ENCODE measurements at places on chromosomes 3 and 15.
A peak's percentile ranks its signal among the peaks of the same experiment; 100 is the strongest.

GRCh38 chr15:68028888-68029207, 25.3 kb upstream of the PIAS1 start:
- no peak for DNase-seq

DNA sequence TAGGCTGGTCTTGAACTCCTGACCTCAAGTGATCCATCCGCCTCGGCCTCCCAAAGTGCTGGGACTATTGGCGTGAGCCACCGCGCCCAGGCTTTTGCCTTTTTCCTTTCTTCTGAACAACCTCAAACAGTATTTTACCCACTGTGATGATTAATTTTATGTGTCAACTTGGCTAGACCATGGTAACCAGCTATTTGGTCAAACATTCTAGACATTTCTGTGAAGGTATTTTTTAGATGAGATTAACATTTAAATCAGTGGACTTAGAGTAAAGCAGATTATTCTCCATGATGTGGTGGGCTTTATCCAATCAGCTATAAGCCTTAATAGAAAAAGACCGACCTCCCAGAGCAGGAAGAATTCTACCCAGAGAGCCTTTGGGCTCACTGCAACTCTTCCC, 6.0 kb downstream of the SPATA12 start:
- no peak for DNase-seq

- no peak for DNase-seq
Observed at GRCh38 chr3:11953350-11953749, 50.8 kb upstream of the SYN2 start.

GRCh38 chr3:125443923-125444322, 68.8 kb upstream of the ZNF148 start:
- DNase-seq: no peak

DNA sequence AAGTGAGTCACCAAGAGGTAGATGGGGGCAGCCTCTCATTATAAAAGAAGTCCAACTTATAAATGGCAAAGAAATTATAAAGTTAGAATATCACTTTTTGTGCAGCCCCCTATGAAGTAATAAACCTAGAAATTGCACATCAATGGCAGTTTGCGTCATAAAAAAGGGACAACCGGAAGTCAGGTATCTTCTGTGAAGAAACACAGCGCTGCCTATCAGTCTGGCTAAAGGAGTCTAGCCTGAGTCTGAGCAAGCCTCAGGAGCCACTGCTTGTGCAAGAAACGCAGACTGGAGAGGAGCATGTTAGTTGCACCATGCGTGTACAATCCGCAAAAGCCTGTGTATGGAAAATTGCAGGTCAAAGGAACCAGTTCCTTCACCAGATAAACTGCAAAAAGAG, 178.4 kb downstream of the ARRDC4 start:
- DNase-seq: no peak

DNA sequence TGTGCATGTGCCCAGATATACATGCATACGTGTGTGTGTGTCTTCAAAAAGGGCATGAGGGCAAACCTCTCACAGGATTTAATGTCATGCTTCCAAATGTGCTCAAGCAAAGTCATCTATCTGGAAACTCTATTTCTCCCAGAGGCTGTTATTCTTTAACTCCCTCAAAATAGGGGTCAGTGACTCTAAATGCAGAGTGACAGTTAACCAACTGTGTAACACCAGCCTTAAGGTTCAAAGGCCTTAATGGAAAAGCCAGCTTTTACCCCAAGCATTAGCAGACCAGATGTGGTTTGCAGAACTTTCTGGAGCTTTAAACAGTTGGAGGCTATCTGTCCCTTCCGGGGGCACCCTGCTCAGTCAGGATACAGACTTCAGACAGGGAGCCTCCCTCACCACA, 70.4 kb upstream of the SLC7A14 start:
- DNase-seq: no peak

- DNase-seq: no peak
Observed at GRCh38 chr3:51684971-51685751, 14.1 kb downstream of the TEX264 start.

DNA sequence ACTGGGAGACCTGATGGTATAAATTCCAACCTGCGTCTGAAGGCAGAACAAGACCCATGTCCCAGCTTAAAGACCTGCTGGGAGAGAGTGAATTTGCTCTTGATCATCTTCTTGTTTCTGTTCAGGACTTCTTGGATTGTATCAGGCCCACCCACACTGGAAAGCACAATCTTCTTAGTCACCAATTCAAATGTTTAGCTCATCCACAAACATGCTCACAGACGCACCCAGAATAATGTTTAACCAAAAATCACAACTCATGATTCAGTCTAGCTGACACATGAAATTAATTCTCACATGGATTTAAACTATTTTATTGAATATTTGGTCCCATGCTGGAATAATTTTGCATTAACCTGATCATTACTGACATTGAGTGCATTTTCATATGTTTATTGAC, 37.8 kb upstream of the GOLGA6L2 start:
- no peak for DNase-seq

DNA sequence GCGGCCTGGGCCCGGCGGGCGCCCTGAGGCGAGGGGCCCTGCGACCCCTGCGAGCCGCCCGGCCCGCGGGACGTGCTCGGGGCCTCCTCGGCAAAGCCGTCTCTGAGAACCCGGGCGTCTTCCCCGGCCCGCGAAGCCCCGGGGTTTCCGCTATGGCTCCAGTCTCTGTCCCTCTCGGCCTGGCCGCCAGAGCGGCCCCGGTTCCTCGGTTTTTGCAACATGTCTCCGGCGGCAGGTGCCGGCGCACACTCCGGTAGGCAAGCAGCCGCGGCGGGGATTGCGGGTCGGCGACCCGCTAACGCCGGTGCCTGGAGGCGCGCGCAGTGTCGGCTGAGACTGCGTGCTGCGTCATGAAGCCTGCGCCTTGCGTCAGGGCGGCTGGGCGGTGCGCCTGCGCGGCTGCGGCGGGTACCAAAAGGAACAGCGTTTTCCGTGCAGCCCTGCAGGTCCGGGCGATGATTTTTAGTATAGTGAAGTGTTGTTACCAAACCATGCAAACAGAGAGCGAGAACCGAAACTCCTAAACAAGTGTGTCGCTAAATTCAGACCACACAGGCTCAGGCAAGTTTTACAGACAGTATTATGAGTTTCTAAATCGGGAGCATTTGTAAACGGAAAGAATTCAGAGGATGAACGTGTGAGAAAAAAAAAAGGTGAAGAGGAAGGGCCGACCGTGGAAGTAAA, at the start of gene NSMCE3:
Gene NSMCE3, minus strand, starts transcription at position 338 of the 684 bp plus-strand sequence. Its CDS starts 117 bp downstream, at position 221.
- DNase-seq: peak; percentile 53

GRCh38 chr3:133162670-133163305, 124.6 kb downstream of the TMEM108 start:
- no peak for DNase-seq

DNA sequence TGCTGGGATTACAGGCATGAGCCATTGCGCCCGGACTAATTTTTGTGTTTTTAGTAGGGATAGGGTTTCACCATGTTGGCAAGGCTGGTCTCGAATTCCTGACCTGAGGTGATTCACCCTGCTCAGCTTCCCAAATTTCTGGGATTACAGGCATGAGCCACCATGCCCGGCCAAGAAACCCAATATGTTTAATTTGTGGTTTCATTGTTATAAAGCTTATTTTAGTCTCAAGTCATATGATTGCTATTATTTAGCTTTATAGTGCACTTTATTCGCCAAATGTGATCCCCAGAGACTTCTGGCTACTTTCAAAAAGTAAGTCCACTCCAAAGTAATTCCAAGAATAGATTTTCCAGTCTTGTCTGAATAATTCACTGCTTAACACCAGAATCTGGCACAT, 19.3 kb upstream of the SLC4A7 start:
- DNase-seq: no peak

DNA sequence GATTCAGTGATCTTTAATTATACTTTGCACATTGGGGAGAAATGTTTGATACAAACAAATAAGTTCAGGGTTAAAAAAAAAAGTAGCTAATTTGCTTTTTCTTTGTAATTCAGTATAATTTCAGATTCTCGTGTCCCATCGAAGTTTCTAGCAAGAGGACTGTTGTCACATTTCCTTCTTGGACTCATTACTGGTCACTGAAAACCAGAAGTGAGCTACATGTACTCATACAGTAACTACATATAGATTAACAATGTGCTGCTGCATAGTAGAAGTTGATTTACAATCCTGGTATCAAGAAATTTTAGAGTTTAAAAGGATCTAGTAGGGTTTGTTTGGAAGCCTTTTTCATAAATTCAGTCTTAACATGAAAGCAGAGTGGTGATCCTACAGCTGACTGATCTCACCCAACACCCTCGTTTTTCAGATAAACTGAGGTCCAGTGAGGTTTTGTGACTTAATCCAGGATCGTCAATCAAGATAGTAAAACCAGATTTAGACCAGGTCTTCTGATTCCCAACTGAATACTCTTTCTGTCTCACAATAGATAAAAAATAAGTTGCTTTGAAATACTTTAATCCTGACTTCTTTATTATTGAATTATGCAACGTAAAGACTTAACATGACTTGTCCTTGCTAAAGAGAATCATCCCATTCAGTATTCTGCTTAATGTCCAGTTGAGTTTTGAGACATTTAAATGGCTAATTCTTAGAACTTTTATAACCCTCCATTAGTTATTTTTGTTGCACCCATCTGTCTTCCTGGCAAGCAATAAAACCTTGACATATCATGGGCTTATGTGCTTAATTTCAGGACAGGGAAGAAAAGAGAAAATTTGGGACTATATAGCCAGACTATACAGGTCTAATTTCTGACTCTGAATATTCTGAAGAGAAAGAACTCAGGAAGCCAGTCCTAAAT, 2.8 kb downstream of the SEC62 start:
- no peak for DNase-seq

DNA sequence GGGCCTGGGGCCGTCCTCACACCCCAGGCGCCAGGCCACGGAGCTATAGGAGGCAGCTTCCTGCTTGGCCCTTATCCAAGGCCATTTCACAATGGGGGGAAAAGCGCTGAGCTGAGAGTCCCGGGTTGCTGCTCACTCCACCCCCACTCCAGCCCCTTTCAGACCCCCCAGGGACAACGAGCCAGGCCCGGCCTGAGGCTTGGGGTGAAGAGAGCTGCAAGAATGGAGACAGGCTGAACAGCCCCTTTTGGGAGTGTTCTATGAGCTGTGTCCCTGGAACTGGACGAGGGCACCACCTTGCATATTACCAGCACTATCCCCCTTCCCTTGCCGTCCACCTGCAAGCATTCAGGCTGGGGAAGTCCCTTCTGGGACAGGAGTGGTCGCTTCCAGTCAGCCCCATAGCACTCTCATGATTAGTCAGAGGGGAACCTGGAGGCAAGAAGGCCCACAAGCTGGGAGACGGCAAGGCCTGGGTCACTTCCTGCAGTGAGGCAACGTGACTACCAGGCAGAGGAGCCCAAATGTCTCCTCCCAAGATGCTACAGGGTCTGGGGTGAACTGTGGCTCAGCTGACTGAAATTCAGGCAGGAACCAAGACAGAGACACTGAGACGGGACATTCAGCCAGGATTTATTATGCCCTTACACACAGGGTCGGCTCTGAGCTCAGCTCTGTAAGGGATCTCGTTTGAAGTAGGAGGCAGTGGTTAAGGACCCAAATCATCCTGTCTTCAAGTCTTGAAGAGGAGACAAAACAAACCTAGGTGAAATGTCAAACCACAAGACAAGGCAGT, 8.6 kb upstream of the SRP14 start:
- DNase-seq: peak; percentile 42

DNA sequence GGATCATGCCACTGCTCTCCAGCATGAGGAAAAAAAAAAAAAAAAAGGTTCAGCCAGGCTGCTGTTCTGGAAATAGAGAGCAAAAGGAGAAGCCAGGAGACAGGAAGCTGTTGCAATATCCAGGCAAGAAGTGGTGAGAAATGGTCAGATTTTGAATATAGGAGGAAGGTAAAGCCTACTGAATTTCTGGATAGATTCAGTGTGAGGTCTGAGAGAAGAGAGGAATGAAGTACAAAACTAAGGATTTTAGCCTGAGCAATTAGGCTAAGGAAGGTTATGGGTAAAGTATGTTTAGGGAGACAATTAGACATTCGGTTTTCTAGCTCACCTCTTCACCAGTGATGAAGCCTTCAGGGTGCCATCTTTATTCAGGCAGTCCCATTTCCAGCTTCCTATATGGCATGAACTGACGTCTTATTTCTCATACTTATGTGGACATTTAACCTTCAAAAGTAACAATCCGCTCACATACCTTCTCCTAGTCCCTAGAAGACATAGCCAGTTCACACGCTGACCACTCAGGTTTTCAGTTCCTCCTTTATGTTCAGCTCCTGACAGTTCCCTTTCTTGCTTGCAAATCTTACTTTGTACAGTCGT, 57.2 kb downstream of the KIF9 start:
- DNase-seq: no peak

DNA sequence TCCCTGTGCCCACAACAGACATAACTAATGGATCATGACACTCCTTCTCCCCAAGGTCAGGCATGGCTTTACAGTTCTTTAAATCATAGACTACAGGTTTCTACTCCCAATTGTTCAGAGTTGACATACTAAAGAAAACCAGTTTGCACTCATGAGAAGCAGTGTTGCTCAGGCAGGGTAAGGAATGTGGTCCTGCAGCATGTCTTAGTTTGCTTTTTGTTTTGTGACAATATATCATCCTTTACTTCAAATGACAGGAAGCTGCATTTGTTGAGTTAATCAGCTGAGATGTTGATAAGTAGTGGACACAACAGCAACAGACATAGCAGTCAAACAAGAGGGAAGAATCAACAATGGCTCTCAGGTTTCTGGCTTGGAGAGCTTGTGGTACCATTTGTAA, 267.5 kb downstream of the SLCO3A1 start:
- no peak for DNase-seq

- no peak for DNase-seq
Observed at GRCh38 chr3:132703733-132704132, 18.5 kb downstream of the NPHP3 start.

DNA sequence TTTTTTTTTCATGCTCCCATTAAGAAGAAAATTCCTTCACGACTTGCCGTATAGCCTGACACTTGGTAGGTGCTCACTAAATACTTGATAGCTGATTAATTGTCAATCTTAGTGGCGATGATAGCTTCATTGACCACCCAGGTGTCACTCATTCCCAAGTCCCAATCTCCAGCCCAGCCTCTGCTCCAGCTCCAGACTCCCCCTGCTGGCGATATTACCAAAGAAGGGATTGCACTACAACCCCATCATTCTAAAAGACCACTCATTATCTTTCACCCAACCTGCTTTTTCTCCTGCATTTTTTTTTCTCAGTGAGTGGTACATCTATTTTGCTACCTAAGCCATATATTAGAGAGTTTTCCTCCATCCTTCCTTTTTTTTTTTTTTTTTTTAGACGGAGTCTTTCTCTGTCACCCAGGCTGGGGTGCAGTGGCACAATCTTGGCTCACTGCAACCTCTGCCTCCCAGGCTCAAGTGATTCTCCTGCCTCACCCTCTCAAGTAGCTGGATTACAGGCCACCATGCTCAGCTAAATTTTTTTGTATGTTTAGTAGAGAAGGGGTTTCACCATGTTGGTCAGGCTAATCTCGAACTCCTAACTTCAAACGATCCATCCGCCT, 19.5 kb upstream of the COMMD2 start:
- peak; percentile 11 for DNase-seq

DNA sequence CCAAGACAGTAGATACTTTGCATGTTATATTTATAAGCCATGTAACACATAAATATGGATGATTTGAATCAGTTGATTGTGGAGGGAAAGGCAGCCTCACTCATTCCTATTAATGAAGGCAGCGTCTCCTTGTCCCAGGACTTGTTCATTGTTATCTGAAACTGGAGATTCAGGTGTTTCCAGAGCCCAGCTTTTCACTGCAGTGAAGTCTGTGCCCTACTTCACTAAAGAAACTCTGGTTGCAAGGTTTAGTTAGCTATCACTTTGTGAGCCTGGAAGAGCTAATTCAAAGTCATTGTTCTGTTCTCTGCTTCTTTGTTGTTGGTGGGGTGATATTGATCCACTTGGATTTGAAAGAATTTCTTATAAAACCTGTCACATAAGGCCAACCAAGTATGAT, 9.8 kb downstream of the NR2C2 start:
- DNase-seq: no peak

GRCh38 chr15:68552344-68552743, 26.4 kb upstream of the CORO2B start:
- DNase-seq: no peak
